ENCODE measurements at places on chromosomes 7 and 10. TPM values are rescaled to one million over a fixed set of nuclear protein-coding genes. Genes with fewer than 3 reads are reported as not detected.

GRCh38 chr7:82331234-82331633 is 112.3 kb downstream of the CACNA2D1 start:
- no peak for DNase-seq

DNA sequence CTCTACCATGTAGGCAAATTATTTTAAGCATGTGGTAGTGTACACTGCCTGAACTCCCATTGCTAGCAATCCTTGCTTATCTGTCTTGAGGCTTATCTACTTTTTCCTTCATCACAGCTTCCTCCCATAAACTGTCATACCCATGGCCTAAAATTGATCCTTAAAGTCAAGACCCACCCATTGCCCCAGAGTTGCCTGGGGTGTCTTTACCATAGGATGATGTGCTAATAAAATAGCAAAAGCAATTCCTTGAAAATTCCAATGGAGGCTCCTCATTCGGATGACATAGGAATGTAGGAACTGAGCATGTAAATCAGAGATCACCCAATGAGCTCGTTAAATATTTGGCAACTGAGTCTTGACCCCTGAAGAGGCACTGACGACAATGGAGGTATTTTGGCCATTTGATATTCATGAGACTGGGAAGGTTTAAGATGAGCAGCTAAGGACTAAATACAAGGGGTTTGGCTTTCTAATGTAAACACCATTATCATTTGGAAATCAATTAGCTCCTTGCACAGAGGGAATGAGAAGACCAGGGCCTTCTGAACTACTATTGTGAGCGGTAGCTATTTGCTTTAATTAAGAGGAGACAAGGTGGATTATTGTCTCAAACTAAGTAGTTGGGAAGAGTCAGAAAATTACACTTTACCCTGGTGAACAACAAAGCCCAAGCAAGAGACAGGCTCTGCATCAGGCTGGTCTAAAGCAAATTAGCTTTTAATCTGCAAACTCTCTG is 234.9 kb downstream of the GATA3 start:
- no peak for DNase-seq

GRCh38 chr10:30813872-30814481 is 184.4 kb upstream of the LYZL2 start:
- peak; percentile 96 for DNase-seq

GRCh38 chr7:111657018-111657417 is 94.7 kb upstream of the IMMP2L start:
- no peak for DNase-seq

HOXA13 gene
- total RNA-seq = 0.70 TPM

UNCX gene
- not detected for total RNA-seq

CTTNBP2 gene
- total RNA-seq = 3.2 TPM

Measured in HT1080 (cell line).